ENCODE measurements at places on chromosomes 13 and 19. TPM values are rescaled to one million over a fixed set of nuclear protein-coding genes. Genes with fewer than 3 reads are reported as not detected.

Gene ZNF345
- 2.6 TPM for total RNA-seq

Gene MEIS3
- total RNA-seq: 6.7 TPM

Gene WASF3
- total RNA-seq: 8.3 TPM

- no peak for DNase-seq
Measured at GRCh38 chr13:29067306-29067945, 247.3 kb downstream of the MTUS2 start.

- DNase-seq: peak; percentile 88
Measured at GRCh38 chr13:48446464-48446863, 33.6 kb upstream of the LPAR6 start.

GRCh38 chr13:90008707-90009149, 1338.8 kb upstream of the MIR17HG start:
- no peak for DNase-seq
